ENCODE measurements at places on chromosomes 16 and 17.
A peak's percentile ranks its signal among the peaks of the same experiment; 100 is the strongest.

- no peak for DNase-seq
Observed at GRCh38 chr17:78988152-78988551, 8.4 kb upstream of the LGALS3BP start.

DNA sequence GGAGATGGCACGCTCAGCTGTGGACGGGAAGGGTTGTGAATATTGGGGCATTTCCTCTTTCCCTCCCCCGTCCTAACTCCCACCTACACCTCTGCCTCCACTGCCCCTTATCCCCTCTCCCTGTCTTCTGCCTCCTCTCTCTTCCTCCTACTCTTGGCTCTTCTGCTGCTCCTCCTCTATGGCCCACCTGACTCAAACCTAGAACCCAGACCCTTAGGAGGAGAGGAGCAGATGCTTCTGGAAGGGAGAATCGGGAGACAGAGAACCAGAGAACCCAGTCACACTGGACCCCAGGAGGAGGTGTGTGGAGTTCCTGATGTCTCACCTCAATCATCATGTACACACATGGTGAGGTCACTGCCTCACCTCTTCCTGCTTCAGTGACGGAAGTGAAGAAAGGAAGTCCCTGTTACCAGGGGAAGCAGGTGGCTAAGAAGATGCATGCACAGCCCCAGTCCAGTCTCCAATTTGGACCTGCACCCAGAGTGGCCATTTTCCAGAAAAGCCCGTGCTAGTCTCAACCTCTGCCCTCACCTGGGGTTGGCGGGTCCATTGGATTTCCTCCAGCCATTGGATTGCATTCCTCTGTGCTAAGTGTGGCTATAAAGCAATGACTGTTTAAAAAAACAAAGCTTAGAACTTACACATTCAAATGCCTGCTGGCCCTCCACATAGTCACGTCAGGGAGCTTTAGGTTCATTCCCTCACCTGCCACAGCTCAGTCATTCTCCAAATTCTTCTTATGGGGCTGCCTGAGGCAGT is 4.0 kb downstream of the RNF222 start:
- DNase-seq = no peak

DNA sequence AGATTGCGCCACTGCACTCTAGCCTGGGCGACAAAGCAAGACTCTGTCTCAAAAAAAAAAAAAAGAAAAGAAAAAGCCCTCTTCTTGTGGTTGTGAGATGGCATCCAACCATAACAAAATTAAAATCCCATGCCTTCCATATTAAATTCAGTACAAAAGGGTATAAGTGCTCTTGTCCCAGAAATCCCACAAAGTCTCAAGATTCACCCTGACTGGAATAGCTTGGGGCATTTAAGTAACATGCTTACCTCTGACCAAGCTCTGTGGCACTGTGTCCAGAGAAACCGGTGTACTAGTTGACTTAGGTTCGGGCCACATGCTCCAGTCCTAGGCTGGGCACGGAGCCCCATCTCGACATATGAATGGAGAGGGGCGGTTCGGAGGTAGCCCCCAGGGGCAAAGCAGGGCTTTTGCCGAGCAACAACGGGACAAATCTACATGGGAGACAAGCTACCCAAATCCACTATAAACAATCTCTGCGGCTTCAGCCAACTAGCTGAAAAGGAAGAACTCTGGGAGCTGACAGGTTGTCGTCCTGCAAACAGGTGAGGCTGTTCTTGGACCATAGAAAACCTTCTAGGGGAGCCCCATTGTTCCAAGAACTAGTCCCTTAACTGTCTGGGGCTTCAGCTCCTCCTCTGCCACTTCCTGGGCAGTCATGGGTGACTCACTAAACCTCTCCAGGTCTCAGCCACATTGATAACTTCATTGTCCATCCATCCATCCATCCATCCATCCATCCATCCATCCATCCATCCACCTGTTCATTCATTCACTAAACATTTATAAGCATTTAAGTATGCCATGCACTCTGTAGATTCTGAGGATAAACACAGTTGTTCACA is 10.3 kb upstream of the IL4R start:
- no peak for DNase-seq

DNA sequence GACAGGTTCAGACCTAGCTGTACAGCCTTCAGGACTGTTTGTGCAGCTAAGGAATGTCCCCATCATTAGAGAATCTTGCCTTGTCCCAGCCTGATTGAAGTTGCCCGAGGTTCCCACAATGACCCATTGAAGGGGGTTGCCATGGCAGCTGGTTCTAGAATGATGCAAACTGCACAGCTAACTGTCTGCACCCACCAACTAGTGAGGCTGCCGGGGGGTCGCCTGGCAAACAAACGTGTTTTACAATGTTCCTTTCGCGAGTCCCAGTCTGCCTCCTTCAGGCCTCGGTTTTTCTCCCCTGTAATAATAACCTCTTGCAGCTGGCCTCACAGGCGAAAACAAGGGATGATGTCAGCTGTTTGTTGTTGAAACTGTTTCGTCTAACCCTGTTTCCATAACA is 5.5 kb downstream of the C16orf96 start:
- DNase-seq = no peak

DNA sequence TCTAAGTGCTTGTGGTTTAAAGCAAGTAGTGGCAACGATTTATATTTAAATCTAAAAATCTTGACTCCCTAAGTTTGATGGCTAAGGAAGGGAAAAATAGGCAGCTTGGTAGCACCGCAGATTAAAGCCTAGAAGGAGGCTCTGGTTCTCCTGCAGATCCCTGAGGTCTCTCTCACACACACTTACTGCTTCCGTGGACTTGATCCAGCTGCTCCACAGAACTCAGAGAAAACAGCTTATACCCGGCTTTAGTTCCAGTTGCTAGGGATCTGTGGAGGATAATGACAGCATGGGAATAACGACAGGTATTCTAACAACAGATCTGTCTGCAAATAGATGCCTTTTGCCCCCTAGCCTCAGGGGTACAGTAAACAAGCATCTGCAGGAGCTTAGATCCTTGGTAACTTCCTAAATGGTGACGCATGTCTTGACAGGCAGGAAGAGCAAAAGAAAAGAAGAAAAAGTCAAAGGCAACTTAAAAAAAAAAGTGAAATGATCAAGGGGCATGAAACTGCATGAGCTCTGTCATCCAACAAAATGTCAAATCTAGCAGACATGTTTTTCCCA is 4.5 kb downstream of the WIPI1 start:
- no peak for DNase-seq

GRCh38 chr16:4506450-4506849 is 30.3 kb downstream of the HMOX2 start:
- peak; percentile 38 for DNase-seq

DNA sequence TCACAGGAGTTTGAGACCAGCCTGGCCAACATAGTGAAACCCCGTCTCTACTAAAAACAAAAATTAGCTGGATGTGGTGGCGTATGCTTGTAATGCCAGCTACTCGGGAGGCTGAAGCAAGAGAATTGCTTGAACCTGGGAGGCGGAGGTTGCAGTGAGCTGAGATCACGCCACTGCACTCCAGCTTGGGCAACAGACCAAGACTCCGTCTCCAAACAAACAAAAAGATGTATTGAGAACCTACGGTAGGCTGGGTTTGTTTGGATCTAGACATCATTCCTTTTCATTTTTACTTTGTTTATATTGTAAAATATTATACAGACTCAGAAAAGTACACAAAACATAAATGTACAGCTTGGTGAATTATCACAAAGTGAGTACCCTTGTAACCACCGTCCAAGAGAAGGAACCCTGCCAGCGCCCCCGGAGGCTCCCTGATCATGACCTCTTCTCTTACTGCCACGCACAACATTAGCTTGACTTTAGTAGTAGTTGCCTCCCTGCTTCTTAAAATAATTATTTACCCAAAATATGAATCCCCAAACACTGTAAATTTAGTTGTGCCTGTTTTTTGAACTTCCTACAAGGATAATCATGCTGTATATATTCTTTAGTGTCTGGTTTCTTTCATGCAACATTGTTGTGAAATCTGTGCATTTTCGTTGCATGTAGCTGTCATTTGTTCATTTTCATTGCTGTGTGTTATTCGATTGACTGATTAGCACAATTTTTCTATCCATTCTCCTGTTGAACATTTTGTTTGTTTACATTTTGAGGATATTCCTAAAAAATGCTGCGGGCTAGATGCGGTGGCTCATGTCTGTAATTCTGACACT is 56.5 kb downstream of the KSR1 start:
- no peak for DNase-seq

- no peak for DNase-seq
Observed at GRCh38 chr17:74619077-74619673, 4.4 kb downstream of the CD300E start.

- no peak for DNase-seq
Observed at GRCh38 chr17:39461926-39462569, 762 bp downstream of the CDK12 start.

DNA sequence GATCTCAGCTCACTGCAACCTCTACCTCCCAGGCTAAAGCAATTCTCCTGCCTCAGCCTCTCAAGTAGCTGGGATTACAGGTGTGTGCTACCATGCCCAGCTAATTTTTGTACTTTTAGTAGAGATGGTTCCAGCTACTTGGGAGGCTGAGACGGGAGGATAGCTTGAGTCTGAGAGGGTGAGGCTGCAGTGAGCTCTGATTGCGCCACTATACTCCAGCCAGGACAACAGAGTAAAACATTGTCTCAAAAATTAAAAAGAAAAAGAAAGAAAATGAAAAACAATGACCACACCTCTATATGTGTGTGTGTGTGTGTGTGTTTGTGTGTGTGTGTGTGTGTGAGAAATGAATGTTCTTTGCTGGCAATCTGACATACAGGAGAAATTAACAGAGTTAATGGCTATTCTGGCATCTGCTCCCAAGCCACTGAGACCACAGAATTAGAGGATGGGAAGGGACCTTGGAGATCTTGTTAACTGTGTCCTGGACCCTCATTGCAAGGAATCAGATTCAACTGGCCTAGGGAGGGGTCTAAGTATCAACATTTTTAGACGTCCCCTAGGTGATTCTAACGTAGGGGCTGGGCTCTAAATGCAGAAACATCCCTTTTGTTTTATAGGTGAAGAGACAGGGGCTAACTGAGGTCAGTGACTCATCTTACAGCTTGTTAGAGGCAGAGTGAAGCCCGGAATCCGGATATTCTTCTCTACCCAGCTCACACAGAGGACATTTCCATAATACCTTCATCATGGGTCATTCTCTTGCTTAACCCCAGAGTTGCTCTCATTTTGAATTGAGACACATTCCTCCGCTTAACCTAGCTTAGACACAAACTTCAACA is 16.4 kb upstream of the MARCHF10 start:
- no peak for DNase-seq

GRCh38 chr17:63751806-63752205 is 10.2 kb upstream of the STRADA start:
- no peak for DNase-seq

- DNase-seq = no peak
Observed at GRCh38 chr16:71347146-71347545, 11.4 kb upstream of the CALB2 start.

GRCh38 chr16:85625053-85625452 is 11.9 kb downstream of the GSE1 start:
- no peak for DNase-seq

GRCh38 chr17:57810721-57811637 is 38.9 kb downstream of the MRPS23 start:
- no peak for DNase-seq

DNA sequence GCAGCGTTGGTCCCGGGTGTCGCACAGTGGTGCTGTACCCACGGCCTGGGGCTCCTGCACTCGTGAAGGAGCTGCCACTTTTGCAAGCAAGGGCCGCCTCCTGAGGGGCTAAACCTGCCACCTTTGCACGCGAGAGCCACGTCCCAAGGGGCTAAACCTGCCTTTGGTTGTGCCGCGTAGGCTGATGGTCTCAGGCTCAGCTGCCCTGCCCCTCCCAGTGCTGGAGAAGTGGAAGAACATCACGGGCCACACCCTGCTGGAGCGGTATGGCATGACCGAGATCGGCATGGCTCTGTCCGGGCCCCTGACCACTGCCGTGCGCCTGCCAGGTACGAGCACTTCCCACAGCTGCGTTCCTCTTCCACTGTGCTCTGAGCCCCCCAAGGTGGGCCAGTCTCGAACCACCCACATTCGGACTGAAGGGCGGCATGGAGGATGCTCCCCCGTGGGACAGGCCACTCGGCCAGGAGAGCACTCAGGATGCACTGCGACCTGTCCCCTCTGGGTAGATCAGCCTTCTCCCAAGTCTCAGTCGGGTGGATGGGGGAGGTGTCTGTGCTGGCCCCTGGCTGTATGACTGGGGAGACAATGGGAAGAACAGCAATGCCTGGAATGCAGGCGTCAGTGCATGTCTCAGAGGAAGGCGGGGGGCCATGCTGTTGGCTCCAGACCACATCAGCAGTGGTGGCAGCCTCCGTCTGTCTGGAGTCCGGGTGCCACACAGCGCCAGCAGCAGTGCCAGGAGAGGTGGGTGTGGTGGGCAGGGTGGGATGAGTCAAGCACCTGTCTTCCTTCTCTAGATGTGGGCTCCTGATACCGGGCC is 20.7 kb downstream of the ACSF3 start:
- DNase-seq = no peak

- DNase-seq = no peak
Observed at GRCh38 chr17:82242977-82243647, 14.3 kb downstream of the SLC16A3 start.

- DNase-seq = no peak
Observed at GRCh38 chr16:79740252-79740651, 139.7 kb upstream of the MAF start.

DNA sequence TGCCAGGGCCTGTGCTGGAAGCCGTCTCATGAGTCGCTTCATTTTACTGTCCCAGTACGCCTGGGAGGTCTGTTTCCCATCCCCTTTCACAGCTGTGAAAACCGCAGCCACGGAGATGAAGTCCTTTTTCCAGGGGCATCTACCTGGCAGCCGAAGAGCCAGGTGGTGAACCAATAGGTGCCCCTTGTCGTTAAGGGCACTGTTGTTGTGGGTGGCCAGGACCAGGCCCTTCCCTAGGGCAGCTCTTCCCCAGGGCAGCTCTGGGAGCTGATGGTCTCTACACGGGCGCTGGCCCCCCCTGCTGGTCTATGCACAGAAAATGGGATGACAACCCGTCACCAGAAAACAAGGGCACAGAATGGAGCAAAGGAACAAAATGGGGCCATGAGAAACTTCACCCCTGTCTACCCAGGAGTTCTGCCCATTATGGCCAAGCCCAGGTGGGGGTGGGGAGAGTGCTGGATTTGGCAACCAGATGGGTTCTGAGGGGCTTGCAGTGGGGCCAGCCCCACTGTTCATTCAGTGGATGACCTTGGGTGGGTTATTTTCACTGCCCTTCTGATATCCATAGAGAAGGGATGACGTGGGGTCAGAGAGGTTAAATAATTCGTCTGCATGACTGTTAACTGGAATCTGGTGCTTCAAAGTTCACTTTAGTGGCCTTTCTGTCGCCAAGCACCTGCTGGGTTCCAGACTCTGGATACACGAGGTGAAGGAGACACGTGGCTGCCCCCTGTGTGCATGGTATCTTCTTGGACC is 11.5 kb downstream of the RMI2 start:
- DNase-seq = no peak

GRCh38 chr16:86086471-86086870 is 187.5 kb downstream of the IRF8 start:
- no peak for DNase-seq

Data from GM19239 (cell line).